ENCODE measurements at places on chromosomes 2 and 18.

DNA sequence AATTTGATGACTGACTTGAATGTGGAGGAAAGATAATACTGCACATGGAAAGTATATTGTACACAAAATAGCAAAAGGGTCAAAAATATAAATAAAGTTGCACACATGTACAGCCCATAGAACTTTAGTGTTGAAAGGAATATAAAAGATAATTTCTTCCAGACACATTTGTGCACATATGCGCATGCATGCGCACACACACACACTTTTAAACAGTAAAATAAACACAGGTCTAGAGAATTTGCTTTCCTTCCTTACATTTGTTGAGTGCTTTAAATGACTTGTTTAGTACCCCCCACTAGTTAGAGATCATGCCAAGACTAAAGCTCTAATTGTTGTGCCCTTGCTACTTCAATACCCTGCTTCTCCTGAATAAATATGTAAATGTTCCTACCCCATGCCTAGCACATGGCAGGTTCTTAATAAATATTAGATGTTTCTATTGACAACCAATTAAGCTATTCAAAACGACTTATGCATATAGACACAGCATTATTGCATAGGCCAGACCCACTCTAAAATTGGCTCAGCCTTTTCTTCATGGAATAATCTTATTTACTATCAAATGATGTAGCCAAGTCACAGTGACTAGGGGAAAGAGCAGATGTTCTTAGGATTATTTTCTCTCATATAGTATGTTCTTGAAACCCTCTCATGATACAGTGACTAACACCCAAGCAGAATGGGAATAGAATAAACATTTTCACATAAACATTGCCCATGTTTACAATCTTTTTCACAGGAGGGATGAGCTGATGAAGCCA lies 165.5 kb upstream of the ACVR2A start:
- no peak for DNase-seq

DNA sequence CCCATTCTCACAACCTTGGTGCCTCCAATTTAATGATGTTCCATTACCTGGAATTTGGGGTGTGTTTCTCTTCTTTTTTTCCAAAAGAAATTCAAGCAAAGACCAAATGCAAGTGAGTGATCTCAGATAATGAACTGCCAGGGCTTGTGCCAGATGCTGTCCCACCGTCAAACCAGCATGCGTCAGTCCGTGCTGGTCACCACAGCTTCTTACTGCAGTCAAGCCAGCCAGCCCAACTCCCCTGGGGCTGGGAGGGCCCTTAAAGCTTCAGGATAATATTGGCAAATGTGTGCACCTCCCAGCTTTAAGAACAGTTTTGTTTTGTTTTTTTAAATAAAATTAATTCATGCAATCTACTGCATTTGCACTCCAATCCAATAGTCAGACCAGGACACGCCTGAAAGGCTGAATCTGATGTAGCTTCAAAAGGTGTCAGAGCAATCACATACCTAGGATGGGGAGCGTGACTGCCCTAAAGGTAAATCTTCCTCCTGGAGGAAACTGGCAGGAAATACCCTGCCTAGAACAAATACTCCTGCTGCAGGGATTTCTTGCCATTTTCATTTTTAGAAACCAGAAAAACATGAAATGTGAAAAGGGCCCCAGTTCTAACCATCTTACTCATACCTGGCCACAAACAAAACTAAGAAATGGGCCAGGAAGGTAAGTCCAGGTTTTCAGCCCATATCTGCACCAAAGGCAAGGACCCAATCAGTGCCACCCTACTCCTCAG lies 26.8 kb upstream of the SP3 start:
- DNase-seq = no peak

GRCh38 chr2:16908656-16909055 lies 243.0 kb upstream of the CYRIA start:
- DNase-seq = no peak

- DNase-seq = peak; percentile 48
Measured at GRCh38 chr18:74652392-74652988, 54.8 kb downstream of the ZNF407 start.

- no peak for DNase-seq
Measured at GRCh38 chr2:100818003-100818605, 1.8 kb upstream of the NPAS2 start.

All from CD4-positive, alpha-beta T cell treated with Interleukin-1 beta for 1 hour (primary cell).